Thyroid gland (tissue), 4 donors: ENCODE measurements at places on chromosomes 6 and 20. TPM values are rescaled to one million over a fixed set of nuclear protein-coding genes. Genes with fewer than 3 reads are reported as not detected.

- no peak for DNase-seq
These were observed 127.9 kb downstream of the FARS2 start for GRCh38 chr6:5389086-5389745.

DNA sequence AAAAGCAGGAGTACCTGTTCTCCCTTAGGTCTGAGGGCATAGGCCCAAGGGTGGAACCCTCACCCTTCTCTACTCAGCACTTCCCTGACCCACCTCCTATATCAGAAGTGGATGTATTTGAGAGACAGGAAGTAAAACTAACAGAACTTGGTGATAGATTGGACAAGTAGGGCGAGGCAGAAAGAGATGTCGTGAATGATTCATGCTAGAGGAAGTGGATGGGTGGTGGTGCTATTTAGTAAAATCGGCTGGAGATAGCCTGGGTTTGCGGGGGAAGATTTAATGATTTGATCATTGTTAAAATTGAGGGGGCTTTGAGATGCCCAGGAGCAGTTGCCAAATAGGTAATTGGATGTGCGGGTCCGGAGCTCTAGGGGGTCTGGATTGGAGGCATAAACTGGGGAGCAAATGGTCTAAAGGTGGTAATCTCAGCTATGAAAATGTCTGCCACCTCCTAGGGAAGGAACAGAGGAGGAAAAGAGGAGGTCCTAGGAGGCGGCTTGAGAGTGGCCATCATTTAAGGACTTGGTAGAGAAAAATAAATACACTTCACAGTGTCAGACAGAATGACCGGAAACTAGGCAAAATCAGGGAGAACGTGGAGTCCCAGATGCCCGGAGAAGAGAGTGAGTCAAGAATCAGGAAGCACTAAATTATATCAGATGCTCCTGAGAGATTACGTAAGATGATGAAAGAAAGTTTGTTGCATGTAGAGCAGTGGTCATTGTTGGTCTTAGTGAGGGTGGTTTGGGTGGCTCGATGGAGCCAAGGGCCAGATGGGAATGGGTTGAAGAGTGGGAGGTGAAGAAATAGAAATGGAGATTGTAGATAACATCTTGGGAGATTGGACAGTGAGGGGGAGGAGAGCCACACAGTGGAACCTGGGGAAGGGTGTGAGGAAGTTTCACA lies 142.0 kb downstream of the CEP57L1 start:
- DNase-seq = no peak

DNA sequence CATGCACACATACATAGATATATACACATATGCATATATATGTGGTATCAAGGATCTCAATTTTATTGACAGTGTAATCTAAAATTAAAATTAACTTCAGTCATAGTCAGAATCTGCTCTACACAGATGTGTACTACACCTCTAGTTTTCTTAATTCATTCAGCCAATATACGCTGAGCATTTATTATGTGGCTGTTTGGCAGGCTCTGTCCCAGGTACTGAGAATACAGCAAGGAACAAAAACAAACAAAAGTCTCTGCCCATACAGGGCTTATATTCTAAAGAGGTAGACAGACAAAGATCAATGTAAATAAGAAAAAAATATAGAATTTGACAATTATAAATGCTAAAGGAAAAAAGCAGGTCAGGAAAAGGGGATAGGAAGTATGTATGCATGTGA lies 7.8 kb upstream of the RGS17 start:
- no peak for DNase-seq

DNA sequence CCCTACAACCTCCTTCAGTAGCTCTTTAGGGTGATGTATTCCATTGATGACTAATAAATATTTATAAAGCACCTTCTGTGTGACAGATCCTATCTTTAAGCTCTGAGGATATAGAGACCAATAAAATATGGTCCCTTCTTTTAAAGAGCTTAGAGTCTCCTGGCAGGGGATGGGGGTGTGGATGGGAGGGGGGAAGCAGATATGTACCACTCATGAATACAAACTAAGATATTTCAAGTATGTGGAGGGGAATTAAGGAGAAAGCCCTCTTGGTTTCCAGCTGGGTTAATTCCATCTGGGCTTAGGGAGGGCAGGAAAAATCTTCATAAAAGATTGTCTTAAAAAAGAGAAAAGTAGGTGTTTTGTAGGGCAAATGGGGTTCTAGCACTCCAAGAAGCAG lies 21.6 kb upstream of the FBXO9 start:
- no peak for DNase-seq

GRCh38 chr6:124205921-124206320 lies 402.3 kb downstream of the NKAIN2 start:
- no peak for DNase-seq

DNA sequence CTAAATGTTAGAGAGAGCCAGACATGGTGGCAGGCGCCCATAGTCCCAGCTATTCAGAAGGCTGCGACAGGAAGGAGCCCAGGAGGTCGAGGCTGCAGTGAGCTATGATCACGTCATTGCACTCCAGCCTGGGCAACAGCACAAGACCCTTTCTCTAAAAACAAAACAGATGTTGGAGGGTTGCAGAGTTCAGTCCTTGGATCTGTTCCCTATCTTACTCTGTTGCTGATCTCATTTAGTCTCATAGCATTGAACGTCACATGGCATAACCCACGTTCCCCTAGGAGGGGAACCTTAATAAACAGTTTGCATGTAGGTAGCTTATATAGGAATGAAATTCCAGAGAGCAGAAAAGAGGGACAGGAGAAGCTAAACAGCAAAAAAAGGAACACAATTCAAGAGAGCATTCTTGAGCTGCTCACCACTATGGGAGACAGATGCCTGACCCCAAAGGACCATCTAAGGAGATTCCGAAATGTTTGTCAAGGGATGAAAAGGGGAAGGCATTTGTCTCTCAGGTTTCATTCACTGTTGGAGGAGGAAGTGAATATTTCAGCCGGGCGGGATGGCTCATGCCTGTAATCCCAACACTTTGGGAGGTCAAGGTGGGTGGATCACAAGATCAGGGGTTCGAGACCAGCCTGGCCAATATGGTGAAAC lies 54.6 kb upstream of the PIM1 start:
- no peak for DNase-seq

GRCh38 chr20:16729565-16730460 lies at the start of gene SNRPB2:
TSS of gene SNRPB2 (plus strand) at chr20:16730026. CDS start at chr20:16731703, 1,677 bp downstream.
- peak; percentile 94 for DNase-seq

DNA sequence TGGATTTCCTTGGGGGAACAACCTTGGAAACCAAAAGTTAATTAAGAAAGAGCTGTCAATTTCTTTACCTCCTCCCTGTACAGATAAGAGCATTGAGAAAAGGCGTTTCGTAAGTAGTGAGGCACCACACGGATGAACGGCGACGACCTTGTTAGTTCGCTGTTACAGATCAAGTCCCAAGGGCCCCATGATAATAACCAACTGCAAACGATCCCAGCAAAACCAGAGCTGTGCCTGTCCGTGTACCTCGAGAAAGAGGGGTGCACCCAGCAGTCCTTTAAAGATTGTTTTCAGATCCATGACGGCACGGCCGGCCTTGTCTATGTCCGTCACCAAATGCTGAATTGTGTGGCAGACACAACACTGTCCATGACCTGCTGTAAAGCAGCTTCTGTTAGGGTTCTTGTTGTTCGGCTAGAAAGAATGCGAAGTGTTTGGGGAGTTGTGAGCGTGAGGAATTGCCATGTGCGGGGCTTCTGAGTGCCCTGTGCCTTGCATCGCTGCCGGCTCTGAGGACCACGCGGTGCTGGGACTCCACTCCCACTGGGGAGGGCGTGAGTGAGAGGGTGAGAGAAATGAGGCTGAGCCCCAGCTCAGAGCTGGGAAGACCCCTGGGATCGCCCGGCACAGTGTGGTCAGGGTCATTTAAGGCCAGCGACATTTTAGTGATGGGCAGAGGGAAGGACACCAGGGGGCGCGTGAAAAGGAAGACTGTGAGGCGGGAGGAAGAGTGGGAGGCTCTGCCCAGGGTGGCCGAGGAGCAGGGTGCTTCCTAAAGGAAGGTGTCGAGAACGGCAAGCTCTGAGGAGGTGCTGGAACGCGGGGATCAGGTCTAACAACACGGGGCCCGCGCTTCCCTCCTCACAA lies 136.8 kb upstream of the RPS6KA2 start:
- DNase-seq = no peak

DNA sequence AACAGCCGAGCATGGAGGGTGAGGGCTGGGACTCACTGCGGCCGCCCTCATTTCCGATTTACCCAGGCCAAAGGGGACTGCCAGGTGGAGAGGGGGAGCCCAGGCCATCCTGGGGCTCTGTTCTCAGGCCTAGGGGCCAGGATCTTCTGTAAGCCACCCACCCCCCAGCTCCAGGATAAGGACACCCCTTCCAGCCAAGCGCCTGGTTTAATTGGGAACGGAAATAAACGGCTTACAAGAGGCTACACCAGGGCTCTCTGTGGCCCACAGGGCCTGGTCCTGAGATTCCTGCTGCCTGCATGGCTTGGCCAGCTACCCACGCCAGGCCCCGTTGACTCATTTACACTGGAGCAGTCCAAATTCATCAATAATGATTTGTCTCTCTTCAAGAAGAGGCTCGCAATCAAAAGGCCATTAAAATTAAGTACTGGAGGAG lies 68.1 kb upstream of the TOP1 start:
- DNase-seq = no peak

DNA sequence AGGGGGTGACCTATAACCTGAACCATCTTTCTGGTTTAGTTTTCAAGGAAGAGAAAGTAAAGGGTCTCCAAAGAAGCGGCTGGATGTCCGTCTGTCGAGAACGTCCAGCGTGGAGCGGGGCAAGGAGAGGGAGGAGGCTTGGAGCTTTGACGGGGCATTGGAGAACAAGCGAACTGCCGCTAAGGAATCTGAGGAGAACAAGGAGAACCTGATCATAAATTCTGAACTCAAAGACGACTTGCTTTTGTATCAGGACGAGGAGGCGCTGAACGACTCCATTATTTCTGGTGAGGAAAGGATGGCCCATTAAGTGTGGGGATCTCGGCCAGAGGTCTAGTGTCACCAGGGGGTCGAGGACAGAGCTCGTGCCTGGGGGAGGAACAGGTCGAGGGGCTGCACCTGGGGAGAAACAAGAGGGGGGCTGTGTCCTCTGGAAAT lies 159.2 kb downstream of the SYCP2 start:
- no peak for DNase-seq

DNA sequence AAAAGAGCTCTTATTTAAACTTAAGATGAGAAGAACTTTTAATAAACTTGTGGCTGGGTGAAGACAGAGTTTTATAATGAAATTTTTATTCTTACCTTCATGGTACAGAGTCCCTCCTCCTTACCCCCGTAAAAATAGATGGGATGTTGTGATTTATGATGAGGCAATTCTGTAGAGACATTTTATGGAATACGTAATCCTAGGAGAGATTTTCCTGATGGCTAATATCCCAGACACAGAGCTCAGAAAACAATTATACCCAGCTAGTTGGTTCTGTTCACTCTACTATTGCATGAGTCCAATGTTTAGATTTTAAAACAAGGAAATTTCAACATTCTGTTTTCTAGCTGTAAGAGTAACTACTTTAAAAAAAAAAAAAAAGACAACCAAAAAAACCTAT lies 43.4 kb downstream of the MTHFD1L start:
- no peak for DNase-seq

GRCh38 chr6:116876635-116877611 lies at the start of gene RFX6:
TSS of gene RFX6 (plus strand) at chr6:116877242. CDS start at chr6:116877276, 34 bp downstream.
- DNase-seq = peak; percentile 23

DNA sequence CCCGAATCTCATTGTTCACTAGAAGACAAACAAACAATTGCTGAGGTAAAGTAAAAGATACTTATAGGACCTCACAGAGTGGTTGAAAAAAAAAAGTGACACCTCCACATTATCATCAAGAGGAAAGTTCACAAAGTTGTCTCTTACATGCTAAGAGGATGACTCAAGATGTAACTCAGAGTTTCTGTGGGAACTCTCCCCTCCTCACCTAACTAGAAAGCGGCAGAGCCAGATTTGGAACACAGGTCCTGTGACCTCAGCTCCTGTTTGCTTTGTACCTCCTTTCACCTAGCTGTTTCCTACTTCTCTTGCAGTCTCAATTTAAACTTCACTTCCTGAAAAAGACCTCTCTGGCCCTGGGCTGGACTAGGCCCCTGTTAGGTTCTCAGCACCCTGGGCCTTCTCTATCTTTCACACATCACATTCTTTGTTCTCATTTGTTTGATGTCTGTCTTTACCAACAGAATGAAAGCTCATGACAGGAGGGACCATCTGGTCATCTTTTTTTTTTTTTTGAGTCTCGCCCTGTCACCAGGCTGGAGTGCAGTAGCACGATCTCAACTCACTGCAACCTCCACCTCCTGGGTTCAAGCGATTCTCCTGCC lies 60.8 kb downstream of the CD24 start:
- DNase-seq = no peak

DNA sequence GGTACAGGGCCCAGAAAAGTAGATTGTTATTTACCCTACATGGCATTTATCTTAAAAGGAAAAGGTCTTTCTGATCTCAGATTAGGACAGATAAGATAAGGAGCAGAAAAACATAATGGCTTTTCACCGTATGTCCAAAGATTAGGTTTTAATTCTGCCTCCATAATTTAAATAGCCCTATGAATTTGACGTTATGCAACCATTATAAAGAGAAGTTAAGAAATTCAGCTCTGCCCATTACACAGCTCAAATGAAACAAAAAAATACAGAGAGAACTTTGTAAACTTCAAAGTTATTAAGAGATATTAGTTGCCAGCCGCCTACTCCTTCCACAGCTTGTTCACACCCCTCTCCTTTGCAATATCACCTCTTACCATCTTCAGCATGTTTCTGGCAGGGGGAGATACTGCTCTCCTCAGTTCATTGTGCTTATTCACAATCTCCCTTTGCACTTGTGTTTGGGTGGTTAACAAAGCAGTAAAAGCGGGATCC lies 8.1 kb downstream of the CRISP3 start:
- DNase-seq = no peak

- peak; percentile 84 for DNase-seq
These were observed 1.0 kb upstream of the DDAH2 start for GRCh38 chr6:31729979-31730630.

GRCh38 chr6:83920017-83920416 lies 60.5 kb downstream of the CYB5R4 start:
- DNase-seq = no peak

The HMGCLL1 gene
- total RNA-seq = 0.25 TPM

The KIAA0408 gene
- total RNA-seq = 1.3 TPM

The CPXM1 gene
- total RNA-seq = 10.1 TPM

The PPP2R5D gene
- 26.6 TPM for total RNA-seq

The SRSF12 gene
- total RNA-seq = 3.3 TPM

The COX4I2 gene
- total RNA-seq = 3.1 TPM
